ENCODE measurements at places on chromosomes 6 and 20.

DNA sequence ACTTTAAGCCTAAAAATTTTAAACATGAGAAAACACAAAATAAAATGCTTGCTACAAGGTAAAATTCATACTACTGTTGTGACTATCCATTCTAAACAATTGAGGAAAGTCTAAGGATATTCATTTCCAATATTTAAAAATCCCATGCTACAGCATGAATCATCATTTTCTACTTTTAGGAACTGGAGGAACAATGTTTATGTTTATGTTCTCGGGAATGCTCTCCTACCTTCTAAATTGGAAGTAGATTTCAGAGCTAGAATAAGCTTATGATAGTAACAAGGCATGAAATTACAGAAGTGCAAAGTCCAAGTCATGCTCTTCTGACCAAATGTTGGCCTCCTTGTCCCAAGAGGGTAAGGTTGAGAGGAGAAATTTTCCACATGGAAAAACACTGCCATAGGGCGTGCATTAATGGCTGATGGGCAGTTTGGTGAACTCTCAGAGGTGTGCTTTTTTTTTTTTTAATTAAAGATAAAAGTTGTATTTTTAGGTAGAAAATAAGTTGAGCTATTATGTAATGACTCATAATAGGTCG, 6.0 kb upstream of the MYLK4 start:
- no peak for DNase-seq

DNA sequence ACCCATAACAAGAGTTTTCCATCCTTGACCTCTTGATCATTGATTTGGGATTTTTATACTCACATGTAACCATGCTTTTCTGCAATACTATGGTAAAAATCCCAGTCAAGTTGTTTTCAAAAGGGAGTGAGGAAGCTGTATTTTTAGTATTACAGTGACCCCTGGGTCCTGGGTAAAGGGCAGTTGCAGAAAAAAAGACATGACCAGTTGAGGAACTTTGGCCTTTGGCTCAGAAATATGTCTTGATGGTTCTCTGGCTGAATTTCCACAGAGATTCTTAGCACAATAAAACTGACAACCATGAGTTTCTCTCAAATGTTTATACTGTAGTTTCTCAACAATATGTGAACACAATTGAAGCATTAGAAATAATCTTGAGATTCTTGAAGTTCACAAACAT, 28.6 kb upstream of the PRL start:
- DNase-seq = no peak

DNA sequence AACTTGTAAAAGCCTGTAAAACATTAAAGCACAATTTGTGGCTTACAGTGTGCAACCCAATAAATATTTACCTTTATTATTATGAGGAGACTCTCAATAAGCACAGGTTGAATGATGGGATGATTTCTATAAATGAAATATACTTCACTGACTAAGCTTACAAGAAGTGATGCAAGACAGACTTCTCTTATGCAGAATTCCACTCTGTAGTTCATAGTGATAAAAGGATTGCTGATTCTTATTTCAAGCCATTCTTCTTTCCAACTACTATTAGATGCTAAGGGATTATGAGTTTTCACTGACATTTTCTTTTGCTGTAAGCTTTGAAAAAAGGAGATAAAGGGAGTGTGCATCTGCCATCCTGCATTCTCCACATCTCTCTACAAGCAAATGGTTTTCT, 149.0 kb upstream of the ARG1 start:
- DNase-seq = no peak

GRCh38 chr6:6645261-6645917, 56.9 kb downstream of the LY86 start:
- no peak for DNase-seq

DNA sequence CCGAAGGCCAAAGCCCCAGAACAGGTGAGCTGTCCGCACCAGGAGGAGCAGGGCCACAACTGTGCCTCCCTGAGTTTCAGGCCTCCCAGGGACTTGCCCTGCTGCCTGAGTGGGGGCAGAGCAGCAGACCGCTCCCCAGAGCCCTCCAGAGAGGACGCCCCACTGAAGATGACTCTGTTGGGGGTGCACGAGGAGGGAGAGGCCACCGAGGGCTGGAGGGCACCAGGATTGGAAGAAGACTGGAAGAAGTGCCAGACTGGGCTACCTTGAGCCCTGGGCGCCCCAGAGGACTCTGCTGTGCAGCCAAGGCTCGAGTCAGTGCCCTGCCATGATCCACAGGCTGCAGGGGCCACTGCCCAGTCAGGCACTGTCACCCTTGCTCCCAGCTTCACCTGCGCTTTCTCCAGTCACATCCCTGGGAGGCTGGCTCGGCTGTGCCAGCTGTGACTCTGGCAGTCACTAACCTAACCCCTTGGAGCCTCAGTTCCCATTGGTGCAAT, 11.3 kb downstream of the CST7 start:
- no peak for DNase-seq

DNA sequence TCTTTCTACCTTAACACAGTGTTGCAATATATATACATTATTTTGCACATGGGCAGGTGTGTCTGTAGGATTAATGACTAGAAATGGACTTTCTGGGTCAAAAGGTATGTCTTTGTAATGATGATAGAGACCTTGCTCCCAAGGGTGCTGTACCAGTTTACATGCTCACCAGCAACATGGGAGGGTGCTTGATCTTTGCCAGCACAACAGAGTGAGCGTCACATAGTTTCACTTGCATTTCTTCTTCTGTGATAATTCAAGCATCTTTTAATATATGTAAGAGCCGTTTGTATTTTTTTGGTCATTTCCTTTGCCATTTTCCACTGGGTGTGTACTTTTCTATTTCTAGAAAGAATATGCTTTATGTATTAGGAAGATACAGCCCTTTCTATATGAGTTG, 23.6 kb upstream of the B4GALT5 start:
- no peak for DNase-seq

GRCh38 chr6:154894902-154895301, 100.2 kb upstream of the TIAM2 start:
- no peak for DNase-seq

DNA sequence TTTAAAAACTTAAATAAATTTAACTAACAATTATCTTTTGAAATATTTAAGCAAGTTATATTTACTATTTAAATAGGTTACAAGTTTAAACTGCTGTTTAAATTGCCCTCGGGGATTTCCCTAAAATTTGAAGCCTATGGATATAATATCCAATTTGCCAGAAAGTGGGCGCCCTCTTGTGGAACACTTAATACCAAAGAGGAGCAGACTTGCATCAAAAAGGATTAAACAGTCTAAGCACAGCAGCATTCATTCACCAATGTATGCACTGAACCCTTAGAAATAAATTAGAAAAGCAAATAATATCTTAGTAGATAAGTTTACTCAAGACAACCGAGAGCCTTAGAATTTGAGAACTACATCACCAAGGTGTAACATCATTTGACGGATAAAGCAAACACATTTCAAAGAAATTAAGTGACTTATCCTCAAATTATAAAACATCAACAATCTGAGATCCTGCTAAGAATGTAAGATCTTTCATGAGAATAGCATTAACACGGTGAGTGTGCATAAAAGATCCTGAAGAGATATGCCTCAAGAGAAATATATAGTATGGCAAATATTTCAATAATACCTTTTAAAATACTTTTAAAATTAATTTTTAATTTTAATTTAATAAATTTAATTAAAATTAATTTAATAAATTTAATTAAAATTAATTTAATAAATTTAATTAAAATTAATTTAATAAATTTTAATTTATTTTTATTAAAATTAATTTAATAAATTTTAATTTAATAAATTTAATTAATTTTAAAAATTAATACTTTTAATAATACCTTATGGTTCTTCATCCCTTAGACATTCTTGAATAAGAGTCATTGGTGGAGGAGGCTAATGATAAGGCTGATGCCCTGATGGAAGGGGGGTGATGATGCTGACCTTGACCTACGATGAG, 11.5 kb upstream of the MEP1A start:
- peak; percentile 54 for DNase-seq

Measured in endothelial cell (in vitro differentiated cells).